ENCODE measurements at places on chromosomes 7 and 10. TPM values are rescaled to one million over a fixed set of nuclear protein-coding genes. Genes with fewer than 3 reads are reported as not detected.

The KEL gene
- 0.55 TPM for total RNA-seq

The AGR2 gene
- total RNA-seq, result not detected

The PILRA gene
- 0.31 TPM for total RNA-seq

The NEURL1 gene
- total RNA-seq, result 2.4 TPM

DNA sequence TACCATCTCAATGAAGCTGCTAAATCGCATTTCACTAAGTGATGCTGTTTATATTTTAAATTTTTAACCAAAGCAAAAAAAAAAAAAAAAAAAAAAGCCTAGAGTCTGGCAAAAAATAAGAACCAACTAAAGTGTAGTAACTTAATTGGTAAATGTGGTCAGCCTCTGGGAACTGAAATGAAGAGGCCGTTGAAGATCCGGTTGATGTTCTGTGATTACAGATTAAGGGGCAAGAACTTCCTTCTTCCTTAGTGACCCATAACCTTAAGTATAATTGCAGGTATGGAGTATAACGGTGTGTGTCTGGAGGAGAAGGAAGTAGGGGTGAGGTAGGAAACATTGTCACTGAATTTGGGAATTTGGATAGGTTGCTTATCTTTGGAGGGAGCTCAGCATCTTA, 7.7 kb upstream of the SRGN start:
- no peak for DNase-seq

DNA sequence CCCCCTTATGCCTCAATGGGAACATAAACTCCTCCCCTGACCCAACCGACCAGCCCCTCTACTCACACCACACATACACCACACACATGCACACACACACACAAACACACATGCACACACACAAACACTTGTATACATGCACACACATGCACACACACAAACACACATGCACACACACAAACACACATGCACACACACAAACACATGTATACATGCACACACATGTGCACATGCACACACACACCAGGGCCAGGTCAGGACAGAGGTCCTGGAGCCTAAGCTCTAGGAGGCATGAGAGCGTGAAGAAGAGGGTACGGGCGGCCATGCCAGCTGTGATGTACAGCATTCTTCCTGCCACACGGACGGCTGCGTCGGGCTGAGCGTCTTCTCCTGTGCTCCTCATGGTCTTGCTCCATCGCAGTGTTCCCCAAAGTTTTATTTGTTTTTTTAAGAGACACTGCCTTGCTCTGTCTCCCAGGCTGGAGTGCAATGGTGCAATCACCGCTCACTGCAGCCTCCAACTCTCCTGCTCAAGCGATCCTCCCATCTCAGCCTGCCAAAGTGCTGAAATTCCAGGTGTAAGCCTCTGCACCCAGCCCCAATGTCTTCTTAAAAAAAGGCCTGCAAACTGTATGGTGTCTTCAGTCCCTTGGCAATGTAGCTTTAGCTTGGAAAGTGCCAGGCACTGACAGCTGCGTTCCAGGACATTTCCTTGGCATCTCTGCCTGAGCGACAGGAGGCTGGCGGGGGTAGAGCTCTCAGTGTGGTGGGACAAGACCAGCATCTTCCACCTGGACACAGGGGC, 38.8 kb upstream of the INPP5A start:
- no peak for DNase-seq

DNA sequence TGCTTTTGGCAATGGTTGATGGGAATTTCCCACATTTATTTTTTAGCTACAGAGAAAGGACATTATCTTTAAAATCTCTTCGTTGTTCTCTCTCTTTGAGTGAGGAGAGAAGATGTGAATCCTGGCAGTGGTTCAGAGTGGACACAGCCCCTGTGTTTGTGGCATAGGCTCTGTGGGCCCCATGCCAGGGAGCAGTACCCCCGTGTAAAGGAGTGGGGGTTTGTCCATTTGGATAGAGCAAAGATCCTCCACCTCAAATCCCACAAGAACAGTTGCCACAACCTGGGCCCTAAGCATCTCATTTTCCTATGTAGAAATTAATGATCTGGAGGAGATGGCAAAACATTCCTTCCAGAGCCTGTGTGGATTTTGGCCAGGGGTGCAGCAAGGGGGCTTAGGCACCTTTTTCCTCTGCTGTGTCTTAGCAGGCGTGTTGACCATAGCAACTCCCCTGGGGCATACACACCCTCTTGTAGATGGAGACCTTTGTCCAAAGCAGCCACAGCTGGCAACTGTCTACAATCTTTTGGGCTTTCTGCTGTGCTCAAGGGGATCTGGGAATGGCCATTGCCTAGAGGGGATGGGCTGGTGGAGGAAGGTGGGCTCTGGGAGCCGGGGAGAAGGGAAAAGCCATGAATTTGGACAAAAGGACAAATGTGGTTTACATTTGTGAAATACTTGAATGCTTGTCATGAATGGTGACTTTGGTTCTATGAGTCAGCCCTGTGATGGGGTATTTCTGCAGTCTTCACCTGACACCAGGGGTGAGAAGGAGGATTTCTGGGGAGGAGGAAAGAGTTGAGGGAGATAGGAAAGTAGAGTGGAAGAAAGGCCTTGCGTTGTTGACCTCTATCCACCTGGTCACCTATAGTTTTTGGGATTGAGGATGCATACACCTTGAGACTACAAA, 92.0 kb downstream of the TCF7L2 start:
- DNase-seq, result no peak

- peak; percentile 6 for DNase-seq
Observed at GRCh38 chr7:401495-401894, 111.5 kb downstream of the FOXL3 start.

- DNase-seq, result no peak
Observed at GRCh38 chr7:137110535-137110934, 233.0 kb downstream of the PTN start.

DNA sequence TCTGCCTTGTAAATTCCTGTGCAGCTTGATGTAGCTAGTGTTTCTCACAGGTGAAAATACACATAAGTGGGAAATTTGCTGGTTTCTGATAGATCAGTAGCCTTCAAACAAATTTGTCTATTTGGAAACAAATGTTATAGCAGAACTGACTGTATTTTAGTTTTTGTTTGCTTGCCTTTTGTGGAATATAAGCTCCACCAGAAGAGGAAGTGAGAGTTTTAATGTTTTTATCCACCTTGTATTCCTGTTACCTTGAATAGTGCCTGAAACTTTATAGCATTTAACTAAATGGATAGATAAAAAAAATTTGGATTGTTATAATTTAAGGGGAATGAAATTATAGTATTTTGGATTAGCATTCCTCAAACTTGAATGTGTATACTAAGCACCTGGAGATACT, 9.8 kb downstream of the WAC start:
- DNase-seq, result no peak

DNA sequence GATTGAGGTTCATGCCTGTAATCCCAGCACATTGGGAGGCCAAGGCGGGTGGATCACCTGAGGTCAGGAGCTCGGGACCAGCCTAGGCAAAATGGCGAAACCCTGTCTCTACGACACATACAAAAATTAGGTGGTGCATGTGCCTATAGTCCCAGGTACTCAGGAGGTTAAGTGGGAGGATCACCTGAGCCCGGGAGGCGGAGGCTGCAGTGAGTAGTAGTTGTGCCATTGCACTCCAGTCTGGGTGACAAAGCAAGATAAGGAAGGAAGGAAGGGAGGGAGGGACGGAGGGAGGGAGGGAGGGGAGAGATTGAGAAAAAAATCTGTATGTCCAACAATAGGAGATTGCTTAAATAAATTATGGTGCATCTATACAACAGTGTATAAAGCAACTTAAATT, 13.2 kb downstream of the TLL2 start:
- DNase-seq, result no peak
